ENCODE measurements at places on chromosomes 11 and 22.

- DNase-seq: no peak
Observed at GRCh38 chr11:44607319-44607962, 42.0 kb downstream of the CD82 start.

DNA sequence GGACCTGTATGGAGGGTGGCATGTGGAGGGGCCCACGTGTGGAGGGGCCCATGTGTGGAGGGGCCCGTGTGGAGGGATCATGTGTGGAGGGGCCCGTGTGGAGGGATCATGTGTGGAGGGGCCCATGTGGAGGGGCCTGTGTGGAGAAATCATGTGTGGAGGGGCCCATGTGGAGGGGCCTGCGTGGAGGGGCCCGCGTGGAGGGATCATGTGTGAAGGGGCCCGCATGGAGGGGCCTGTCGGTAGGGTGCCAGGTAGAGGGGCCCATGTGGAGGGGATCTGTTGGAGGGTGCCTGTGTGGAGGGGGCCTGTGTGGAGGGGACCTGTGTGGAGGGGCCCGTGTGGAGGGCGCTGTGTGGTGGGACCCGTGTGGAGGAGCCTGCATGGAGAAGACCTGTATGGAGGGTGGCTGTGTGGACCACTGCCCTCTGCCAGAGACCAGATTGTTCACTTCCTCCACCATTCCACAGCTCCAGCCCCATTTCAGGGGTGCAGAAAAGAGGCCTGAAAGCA is 47.0 kb downstream of the IGLL5 start:
- DNase-seq: peak; percentile 74

DNA sequence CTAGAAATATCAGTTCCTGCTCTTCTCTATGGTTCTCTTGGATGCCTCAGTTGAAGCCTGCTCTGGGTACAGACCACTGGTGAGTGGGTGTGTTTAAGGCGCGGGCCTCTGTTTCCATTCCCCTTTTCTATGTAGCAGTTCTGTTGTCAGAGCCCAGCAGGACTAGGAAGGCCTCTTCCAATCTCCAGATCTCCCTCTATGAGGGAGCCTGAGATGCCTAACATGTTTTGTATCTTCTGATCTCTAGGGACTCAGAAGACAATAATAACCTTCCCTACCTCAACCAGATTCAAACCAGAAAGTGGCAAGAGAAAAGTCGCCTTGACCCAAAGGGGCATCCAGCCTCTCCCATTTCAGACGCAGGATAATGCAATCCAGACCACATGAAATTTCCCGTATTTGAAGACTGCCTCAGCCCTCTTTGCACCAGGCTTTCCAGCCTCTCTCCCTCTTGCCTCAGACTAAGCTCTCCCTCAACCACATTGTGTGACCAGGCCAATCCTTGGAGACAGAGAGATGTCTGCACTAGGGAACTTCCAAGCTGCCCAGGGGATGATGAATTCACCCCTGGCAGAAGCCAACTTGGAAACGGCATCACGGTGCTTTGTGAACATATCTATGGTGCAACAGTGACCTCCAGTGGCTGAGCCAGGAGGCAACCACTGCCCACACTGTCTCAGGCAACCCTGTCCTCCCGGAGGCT is 150.1 kb upstream of the UBASH3B start:
- no peak for DNase-seq

DNA sequence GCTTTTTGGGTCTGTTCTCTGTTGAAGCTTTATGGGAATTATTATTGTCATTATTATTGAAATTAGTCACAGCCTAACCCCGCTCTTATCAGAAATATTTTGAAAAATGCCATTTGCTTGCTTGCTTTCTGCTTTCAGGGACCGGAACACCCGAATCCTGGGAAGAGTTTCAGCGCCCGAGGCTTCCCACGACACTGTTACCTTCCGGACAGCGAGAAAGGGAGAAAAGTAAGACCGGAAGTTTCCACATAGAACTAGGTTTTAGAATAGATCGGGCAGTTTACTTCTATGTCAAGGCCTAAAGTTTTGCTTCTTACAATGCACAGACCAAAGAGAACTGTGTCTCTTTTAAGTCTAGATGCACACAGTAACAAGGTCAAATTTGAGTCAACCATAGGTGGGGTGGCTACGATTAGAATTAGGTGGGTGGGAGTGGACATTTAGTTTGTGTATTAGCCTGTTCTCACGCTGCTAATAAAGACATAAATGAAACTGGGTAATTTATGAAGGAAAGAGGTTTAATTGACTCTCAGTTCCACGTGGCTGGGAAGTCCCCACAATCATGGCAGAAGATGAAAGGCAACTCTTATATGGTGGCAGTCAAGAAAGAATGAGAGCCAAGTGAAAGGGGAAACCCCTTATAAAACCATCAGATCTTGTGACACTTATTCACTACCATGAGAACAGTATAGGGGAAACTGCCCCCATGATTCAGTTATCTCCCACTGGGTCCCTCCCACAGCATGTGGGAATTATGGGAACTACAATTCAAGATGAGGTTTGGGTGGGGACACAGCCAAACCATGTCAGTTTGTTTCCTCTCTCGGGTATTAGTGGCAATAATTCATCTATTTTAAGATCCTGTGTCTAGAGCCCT is 12.9 kb downstream of the MPEG1 start:
- DNase-seq: no peak

DNA sequence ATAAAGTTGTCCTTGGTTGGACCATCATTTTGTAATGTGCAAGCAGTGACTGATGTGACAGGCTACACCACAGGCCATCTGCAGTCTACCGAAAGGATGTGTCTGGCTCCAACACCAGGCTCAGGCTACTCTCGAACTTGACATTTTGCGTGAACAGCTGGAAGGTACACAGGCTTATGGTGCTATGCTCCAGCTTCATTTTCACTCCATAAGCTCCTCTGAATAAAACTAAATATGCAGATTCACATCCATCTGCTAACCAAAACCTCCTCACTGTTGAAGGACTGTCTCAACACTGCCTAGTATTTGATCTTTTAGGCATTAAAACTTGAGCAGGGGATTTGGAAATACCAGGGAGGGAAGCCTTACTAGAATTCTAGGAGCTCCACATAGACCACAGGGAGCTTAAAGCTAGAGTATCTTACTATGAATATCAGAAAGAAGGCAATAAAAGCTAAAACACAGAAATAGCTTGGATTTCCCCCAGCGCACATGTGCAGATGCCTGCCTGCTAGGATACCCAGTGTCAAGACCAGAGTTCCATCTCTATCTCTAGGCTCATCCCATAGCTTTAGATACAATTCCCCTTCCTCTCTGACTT is 383.9 kb upstream of the FAT3 start:
- DNase-seq: no peak

GRCh38 chr11:14503023-14503422 is 3.4 kb upstream of the COPB1 start:
- DNase-seq: no peak

- peak; percentile 61 for DNase-seq
Observed at GRCh38 chr22:49531368-49531791, 296.3 kb downstream of the BRD1 start.

DNA sequence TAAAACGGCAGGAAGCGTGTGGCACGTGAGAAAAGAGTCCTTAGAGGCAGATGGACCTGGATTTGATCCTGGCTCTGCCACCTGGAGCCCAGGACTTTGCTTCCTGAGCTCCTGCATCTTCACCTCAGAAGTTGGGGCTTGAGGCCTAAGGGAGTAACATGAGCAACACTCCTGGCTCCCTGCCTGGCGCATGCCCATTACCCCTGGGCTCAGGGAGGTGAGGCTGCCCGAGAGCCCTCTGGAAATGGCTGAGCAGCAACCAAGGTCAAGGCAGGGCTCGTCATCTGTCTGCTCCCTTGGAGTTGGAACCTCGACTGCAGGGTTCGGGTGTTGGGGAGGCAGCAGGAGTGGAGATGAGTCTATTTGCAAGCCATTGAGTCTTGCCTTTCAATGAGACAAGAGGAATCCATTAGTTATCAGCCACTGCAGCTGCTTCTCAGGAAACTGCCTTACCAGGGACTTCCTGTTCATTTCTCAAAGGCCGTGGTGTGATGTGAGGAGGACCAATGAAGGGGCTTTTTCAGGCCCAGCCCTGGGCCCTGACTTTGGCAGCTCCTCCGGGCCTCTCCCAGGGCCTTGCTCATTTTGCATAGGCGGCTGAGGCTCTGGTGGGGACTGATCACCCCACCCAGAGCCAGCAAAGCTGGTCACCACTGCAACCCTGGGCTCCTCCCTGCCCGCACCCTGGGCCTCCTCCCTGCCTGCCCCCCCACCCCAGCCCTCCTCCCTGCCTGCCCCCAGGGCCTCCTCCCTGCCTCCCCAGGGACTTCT is 6.4 kb downstream of the FADS2 start:
- DNase-seq: peak; percentile 78

DNA sequence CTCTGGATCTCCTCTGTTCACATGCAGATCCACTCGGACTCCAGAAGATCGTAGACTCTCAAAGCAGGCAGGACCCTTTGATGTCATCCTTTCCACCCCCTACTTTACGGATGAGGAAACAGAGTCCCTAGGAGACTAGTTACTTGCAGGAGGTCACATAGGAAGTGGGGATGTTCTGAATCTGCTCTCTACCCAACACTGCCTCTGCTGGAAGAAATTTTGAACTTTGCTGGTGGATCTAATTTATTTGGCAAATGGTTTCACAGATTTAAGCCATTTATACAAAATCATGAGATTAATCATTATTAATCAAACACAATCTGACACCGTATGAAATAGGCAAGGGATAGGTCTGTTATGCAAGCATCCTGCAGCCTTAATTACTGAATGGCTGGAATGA is 55.0 kb upstream of the USP47 start:
- DNase-seq: no peak

GRCh38 chr22:40919446-40919845 is 31.7 kb upstream of the RBX1 start:
- no peak for DNase-seq

GRCh38 chr22:33247758-33248157 is 189.6 kb upstream of the SYN3 start:
- DNase-seq: no peak

Data from spleen (tissue), 13 donors.